ENCODE measurements at places on chromosomes 6 and 20.

- DNase-seq = no peak
Observed at GRCh38 chr6:113326781-113327180, 530.4 kb upstream of the MARCKS start.

DNA sequence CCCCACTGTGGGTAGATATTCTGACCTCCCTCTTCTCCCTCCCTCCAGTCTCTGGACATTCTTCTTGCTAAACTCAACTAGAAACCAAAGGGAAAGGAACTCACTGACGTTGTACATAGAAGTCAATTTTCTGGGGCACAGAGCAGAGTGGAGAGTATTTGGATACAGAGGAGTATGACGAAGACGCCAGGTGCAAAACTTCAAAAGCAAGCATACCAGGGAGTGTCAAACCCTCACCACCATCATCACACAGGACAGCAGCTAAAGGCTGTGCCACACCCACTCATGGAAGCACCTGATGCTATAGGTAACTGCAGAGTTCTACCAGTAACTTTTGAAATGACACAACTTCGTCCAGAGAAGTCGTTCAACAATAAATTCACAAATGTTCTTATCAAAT lies 64.8 kb downstream of the FYN start:
- no peak for DNase-seq

DNA sequence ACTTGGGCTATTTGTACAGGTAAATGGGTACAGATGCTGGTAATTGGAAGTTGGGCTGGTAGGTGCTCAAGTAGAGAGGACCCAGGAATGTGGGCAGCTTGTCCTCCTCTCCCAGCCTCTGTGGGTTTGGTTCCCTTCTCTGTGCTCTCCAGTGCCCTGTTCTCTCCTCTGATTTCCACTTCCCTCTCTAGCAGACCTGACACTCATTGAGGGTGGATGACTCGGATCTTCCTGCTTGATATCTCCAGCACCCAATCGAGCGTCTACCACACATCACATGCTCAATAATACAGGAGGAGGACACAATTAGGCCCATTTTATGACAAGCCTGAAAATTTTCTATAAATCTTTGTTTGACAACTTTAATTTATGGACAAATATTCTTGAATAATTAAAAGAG lies 23.7 kb downstream of the CST1 start:
- no peak for DNase-seq

GRCh38 chr20:48259456-48259855 lies 474.2 kb upstream of the SULF2 start:
- DNase-seq = no peak

DNA sequence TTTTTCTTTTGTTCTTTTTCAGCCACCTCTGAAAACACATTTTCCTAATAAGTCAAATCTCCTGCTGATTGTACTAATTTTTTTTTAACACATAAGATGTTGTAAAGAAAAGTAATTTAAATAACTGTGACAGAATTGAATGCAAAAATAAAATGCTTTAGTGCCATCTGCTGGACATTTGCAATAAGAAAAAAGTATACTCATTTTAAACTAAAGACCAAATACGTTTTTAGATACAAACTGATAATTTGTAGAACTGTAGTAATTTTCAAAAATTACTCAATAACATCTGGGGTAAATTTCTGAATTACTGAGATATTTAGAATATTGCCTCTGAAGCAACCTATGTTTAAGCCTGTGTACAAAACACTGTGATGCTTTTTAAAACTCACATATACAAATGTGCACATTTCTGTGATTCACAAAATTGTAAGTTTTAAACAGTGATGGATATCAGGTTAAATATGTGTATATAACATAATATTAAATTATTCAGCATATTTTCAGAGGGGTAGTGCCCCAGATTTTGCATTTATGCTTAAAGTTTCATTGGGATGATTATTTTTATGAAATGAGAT lies 198.7 kb downstream of the RIMS1 start:
- DNase-seq = peak; percentile 42

GRCh38 chr20:50188287-50188688 lies 2.3 kb upstream of the CEBPB start:
- no peak for DNase-seq

GRCh38 chr20:50611128-50611810 lies 80.1 kb downstream of the RIPOR3 start:
- DNase-seq = no peak

- no peak for DNase-seq
Observed at GRCh38 chr6:143698759-143699429, 21.1 kb downstream of the PHACTR2 start.

DNA sequence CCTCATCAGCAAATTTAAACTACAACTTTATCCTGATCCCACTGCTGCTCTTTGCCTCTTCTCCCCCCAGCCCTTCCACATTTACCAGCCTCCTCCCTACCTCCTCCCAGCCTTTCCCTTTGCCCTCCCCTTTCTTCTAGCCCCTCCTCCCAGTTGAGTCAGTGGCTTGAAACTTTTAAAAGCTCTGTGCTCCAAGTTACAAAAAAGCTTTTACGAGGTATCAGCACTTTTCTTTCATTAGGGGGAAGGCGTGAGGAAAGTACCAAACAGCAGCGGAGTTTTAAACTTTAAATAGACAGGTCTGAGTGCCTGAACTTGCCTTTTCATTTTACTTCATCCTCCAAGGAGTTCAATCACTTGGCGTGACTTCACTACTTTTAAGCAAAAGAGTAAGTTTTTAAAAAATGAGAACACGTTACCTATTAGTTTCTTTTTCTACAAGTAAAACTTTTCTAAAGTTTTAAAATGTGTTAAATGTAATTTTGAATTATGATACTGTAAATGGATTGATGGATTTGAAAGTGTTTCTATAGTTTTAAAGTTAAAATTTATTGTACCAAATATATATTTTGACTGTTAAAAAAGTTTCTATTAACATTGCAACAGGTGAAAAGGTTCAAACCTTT lies at the start of gene GJA1:
TSS of gene GJA1 (plus strand) at position 203 of the 626 bp plus-strand sequence. CDS start 11,202 bp downstream, outside the sequence.
- no peak for DNase-seq

DNA sequence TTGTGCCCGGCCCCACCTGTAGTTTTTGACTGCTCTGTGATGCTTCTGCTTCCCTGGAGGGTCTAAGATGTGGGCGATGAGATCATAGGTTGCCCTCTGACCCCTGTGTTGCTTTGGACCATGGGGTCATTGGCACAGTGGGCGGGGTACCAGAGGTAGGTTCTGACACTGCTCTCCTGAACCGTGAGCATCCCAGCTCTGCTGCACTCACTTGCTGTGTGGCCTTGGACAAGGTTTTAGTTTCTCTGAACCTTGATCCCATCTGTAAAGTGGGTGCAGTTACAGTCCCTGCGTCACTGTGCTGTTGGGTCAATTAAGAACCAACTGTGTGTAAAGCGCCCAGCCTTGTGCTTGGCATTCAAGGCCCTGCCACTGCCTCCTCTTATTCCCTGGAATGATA lies 30.9 kb downstream of the SRC start:
- no peak for DNase-seq

DNA sequence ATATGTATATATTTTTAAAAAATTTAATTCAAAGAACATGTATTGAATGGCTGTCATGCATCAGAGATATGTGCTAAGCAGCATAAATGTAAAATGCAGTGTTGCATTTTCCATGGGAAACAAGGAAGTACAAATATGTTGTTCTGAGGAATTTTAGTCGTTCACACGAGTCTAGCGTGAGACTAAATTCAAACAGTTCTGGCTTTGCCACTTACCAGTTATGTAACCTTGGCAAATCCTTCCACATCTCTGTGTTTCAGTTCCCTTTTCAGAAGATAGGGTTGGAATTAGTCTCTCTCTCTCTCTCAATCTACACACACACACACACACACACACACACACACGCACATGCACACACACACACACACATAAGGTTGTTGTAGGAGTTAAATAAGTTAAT lies 305.4 kb downstream of the UTRN start:
- no peak for DNase-seq

DNA sequence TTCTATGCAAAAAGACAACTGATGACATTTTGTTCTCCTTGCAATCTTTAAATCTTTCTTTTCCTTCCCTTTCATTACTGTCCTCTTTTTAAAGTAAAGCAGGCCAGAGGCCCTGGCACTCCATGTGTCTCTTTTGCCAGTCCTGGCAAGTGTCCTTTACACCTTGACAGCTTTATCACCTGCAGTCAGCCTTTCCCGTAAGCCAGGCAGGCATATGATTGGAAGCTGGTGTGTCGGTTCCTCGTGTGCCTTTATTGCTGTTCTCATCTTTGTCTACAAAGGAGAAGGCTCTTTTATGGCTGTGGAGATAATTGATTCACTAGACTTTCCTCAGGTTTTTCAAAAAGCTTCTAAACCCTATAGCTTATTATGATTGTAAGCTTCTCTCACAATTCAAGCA lies 162.3 kb upstream of the FBXL4 start:
- DNase-seq = no peak

GRCh38 chr6:116405652-116406356 lies 35.1 kb downstream of the DSE start:
- DNase-seq = no peak

DNA sequence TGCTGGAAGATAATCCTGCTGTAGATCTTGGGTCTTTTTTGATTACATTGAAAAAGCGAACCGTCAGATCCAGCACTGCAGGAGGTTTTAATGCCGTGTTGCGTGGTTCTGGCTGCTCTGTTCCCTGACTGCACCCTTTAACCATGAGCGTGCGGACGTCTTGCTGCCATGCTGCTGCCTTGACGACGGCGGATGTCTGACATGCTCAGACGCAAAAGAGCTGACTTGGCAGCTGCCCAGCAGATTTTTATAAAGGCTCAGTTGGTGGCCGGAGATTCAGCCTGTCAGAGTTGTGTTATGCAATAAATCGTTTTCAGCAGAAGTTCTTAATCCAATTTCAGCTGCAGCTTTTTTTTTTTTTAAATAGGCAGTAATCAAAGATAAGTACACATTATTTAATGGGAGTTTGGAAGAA lies 119.4 kb downstream of the JARID2 start:
- DNase-seq = peak; percentile 98

DNA sequence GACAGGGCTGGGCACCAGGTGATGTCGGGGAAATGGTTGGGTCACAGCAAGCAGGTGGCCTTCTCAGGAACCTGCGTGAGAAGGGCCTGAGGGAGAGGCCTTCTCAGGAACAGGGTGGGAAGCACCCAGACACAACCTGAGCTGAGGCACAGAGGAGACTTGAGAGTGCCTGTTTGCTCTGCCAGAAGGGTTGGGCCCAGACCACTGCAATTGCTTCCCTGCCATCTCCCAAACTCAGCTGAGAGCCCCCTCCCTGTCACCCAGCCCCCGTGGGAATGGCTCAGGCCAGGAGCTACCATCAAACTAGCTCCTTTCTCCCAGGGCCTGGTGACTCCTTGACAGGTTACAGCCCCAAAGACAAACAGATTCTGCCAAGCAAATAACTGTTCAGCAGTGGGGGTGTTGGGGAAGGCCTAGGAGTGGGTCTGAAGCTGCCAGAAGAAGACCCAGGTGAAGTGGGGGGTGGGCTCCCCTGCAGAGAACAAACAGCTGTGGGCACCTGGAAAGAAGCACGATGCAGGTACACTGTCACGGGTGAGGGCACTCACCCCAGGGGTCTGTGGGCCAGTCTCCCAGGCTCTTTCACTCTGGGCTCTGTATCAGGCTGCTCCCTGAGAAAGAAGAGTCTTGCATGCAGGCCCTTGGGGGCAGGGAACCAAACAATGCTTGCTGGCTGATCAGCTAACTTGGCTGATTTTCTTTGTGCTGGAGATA lies 30.4 kb upstream of the SPDEF start:
- DNase-seq = no peak

DNA sequence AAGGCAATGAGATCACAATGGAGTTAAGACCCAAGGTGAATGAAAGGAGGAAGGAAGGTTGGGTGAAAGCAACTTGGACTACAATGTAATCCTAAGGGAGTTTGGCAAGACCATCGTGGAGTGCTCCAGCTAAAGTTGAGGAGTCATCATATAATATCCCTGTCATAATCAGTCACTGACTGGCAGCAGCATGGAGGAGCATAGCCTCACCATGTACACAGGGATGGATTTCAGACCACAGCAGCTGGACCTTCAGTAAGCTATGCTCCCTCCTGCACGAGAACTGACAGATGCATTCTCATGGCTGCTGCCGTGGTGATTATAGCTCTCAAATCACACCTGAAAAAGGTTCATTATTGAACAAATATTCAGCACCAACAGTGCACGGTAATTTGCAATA lies 43.0 kb downstream of the GOPC start:
- no peak for DNase-seq

DNA sequence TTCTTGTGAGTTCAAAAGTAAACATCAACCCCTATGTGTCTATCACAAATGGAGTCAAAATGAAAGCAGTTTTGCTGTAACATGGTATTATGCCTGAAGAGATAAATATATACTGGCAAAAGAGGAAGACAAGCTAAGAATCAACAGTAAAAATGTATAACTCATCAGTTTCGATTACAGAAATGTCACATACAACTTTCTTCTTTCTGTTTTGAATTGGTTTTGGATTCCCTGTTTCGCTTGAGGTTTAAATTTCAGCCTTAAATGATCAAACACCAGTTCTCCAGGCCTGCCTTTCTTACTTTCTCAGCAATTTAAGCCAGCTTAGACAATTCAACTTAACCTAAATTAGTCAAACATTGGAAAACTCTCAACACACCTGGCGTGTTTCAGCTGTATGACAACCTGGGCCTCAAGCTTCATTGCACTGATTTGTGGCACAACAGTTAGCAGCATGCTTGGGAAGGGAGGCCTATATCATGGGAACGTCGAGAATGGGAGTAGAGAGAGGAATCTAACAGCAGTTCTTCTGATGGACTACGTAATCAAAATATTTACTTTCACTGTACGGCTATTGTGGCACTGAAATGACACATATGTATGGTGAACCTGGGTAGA lies 51.9 kb upstream of the MARCKS start:
- no peak for DNase-seq

DNA sequence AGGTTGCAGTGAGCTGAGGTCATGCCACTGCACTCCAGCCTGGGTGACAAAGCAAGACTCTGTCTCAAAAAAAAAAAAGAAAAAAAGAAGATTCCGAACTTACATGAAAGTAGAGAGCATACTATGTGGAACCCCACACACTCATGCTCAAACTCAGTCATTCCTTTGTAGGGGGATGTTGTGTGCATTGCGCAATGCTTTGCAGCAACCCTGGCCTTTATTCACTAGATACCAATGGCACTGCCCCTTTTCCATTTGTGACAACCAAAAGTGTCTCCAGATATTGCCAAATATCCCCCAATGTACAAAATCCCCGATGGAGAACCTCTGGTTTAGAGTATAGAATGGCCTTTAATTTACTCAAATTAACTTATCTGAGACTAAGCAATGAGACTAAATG lies 158.6 kb downstream of the GJA1 start:
- DNase-seq = no peak

GRCh38 chr6:12137480-12137879 lies 125.4 kb downstream of the HIVEP1 start:
- DNase-seq = no peak

GRCh38 chr6:30870546-30870945 lies 13.8 kb upstream of the DDR1 start:
- DNase-seq = no peak

GRCh38 chr6:106825156-106825555 lies 149.4 kb downstream of the CD24 start:
- no peak for DNase-seq

Measured in NCI-H748 treated with DMSO at 0.1 percent for 48 hours (cell line).